ENCODE measurements at places on chromosomes 16 and 17.

- DNase-seq: no peak
Observed at GRCh38 chr17:68835071-68835470, 120.1 kb downstream of the ABCA8 start.

DNA sequence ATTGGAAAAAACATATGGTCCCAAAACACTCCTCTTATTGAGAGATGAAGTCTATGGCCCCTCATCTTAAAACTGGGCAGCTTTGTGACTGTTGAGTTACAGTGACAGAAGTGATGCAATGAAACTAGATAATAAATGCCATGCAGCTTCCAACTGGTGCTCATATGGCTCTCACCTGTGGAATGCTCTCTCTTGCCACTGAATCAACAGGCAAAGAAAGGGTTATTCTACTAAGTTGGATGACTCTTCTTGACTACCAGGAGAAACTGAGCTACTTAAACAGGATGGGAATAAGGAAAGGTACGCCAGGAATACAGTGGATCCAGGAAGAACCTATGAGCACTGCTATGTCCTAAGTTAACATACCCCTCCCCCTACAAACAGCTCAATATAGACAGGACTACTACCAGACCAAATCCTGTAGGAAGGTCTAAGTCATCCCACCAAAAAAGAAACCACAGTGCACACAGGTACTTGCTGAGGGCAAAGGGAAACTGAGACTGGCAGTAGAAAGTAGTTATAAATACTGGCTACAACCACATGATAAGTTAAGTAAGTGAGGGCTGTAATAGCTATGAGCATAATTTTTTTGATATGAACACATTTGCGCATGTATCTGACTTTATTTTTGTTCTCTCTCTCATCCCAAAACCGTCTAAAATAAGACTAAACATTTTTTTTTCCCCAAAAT, 398.5 kb downstream of the ZFHX3 start:
- no peak for DNase-seq

DNA sequence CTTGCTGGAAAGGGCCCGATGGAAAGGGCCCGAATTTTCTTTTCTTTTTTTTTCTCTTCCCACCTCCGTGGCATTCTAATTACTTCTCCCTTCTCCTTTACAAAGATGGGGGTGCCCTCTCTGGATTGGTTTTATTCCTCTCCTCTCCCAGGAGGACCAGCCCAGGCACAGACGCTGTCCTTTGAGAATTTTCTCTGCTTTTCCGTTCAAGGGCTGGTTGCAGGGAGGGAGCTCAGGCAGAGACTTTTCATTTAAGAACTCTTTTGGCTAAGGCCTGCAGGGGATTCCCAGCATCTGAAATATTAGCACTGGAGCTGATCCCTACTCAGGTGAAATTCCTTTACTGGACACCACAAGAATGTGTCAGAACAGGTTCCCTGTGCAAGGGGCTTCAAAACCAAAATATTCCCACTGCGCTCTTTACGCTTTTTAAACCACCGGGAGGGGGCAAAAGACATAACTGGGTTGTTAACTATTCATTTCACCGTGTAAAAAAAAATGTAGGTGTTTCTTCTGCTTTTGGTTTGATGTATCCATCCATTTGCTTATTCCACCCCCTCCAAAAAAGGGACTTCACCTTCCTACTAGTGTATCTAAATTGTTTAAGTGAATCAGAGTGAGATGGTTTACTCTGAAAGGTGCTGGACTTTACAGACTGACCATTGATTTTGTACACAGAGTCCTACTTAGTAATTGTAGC, 1.4 kb downstream of the NFAT5 start:
- DNase-seq: no peak

- DNase-seq: no peak
Observed at GRCh38 chr16:80614908-80615671, 74.3 kb downstream of the DYNLRB2 start.

DNA sequence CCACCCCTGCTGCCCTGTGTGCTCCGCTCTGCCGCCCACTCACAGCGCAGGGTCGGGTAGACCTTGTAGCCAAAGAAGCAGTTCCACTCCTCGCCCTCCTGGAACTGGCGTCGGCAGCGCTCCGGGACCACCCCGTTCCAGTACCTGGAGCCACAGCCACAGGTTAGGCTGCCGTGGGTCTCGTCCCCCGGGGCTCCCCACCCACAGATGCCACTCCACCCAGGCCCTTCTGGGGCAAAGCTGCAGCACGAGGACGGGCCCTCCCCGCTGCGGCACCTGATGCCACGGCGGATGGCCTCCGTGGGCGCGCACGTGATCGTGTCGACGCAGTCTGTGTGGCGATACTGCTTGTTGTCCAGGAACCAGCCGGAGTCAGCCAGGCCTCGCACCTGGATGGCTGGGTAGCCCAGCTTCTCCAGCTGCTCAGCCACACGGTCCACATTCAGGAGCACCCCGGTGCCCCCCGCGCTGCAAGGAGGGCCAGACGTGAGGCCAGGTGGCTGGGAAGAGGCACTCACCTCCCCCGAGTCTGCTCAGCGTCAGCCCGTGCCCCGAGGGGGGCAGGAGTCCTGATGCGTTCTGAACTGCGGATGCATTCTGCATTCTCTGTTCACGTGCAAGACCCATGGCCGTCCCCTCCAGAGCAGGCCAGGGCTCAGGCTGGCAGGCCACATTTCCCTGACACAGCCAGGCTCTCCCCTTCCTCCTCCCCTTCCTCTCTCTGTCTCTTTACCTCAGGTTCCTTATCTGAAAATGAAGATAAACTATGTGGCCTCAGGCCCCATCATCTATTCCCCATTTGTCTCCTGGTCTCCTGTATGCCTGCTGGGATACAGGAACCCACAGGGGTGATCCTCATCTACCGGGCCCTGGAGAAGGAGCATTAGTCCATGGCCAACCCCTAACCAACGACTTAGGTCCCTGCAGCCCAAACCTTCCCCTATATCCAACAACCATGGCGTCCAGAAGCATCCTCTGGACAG, 4.1 kb downstream of the NOTUM start:
- no peak for DNase-seq

DNA sequence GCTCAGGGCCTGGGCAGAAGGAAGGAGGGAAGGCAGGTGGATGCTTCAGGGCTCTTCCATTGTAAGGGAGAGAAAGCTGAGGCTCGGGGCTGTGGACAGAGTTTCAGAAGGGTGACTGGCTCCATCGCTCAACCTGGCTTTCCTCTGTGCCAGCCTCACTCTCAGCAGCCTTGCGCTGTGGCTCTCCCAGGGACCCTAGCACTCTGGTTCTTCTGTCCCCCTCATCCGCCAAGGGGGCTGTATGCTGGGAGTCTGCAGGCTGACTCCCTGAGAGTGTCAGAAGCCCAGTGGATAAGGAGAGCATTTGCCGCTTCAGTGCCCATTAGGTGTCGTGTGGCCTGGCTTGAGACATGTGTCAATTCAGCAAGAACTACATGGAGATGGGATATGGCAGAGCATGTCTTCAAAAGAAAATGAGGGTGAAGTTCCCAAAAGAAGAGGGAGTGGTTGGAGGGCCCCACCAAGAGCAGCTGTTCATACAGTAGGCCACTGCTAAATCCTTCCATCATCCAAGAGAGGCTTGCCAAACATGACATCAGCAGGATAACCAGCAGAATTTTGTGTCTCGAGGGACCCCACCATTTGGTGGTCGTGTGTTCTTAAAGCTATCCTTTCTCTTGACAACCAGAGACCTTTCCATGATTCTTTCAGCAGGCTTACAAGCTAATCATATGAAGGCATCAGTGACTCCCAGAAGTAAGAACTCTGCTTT, 148.2 kb downstream of the IRX5 start:
- no peak for DNase-seq

GRCh38 chr17:28999206-28999605, 6.6 kb downstream of the SEZ6 start:
- no peak for DNase-seq

DNA sequence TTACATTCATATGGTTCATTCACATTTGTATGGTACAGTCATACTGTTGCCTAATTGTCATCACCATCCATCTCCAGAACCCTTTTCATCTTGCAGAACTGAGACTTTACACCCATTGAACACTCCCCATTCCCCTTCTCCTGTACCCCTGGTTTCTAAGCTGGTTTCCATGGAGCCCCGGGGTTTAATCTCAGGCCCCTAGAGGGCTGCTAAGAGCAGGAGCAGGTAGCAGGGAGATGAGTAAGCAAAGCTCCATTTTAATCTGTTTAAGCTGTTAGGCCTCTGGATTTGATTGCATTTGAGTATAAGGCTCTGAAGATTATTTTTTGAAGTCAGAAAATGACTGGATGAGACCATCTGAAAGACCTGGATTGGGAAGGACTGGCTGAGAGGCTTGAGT, 68.5 kb upstream of the RPL38 start:
- DNase-seq: no peak

DNA sequence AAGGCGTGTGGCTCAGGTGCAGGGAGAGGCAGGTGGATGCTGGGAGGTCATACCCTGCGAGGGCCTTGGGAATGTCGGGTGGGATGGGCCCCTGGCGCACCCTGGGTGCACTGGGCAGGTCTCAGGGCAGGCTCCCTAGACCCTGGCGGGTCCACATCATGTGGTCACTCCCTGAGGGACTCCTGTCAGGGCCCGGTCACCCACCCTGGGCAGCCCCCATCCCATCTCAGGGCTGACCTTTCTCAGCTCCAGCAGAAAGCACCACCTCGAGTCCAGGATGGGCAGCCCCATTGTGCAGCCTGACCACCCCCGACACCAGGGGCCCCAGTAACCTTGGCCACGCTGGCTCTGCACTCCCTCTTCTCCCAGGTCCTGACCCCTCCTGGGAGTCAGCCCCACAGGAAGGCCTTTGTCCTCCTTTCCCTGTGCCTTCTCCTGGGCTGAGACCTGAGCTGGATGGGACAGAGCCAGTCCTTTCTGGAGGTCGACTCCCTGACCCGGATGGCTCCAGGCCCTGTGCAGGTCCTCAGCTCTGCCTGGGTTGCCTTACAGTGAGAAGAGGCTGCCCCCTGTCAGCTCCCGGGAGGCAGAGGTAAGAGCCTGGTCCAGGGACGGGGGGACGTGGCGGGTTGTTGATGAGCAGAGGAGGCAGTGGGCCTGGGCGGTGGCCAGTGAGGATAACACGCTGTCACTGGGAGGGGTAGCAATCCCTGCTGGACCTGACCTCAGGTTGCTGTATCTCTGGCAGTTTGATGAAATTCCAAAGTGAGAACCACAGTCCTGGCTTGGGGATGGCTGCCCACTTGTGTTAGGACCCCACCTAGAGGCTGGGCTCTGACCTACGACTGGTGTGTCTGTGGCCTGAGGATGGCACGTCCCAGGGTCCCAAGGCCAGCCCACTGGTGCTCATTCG, 77.9 kb downstream of the GOSR1 start:
- no peak for DNase-seq

- no peak for DNase-seq
Observed at GRCh38 chr16:79430191-79430678, 170.3 kb downstream of the MAF start.

GRCh38 chr17:3843935-3844516, 2.0 kb downstream of the NCBP3 start:
- no peak for DNase-seq

DNA sequence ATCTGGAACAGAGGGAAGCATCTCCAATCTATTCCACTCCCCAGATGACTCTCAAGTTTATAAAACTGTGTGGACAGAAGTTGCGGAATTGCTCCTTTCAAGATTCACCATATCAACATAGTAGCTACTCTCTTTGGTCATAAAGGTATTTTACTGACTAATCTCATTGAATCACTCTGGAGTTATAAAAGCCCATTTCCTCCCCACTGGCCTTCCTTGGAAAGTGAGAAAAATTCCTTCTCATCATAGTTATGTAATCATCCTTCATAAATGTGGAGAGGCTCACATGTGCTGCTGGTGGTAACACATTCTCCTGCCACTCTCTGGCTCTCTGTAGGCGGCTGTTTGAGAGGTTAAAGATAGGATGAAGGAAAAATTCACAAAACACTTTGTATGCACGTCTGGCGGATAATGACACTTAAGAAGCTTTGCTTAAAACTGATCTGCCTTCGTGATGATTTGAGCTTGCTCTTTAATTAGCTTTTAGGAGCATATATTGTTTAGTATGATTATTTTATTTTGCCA, 1034.0 kb upstream of the EEF2KMT start:
- no peak for DNase-seq

- DNase-seq: no peak
Observed at GRCh38 chr17:58308985-58309917, 19.3 kb downstream of the TSPOAP1 start.

GRCh38 chr16:48687421-48688038, 77.5 kb upstream of the N4BP1 start:
- no peak for DNase-seq

DNA sequence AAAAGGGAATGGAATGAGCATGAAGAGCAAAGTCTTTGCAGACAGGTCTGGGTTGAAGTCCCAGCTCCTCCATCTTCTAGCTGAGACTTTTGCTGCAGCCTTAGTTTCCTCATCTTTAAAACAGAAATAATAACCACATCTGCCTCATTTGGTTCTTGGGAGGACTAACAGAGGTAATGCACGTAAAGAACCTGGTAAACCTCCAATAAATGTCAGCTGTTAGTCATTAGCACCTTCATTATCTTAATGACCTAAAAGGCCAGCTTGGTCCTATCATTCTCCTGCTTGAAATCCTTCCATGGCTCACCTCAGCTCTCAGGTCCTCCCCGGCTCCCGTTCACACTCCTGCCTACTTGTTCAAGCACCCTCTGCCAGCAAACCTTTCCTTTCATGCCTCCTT, 51.8 kb downstream of the SKAP1 start:
- DNase-seq: no peak

- DNase-seq: no peak
Observed at GRCh38 chr16:89829630-89830437, 1.6 kb downstream of the SPIRE2 start.

DNA sequence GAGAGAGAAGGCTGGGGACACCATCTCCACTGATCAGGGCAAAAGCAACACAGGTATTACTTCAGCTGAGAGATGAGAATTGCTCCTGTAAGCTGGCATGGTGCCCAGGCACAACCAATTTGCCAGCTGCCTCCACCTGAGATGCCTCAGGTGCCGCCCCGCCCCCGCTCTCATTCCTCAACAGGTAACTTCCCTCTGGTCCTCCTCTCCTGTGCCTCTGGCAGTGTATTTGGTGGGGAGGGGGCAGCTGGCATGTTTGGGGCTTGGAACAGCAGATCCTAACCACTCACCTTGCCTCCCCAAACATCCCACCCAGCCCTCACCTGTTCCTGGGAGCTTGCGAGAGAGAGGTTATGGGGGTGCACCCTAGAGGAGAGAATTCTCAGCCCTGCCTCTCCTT, 2.9 kb upstream of the SRCIN1 start:
- DNase-seq: no peak
